Tibial nerve (tissue), 4 donors: ENCODE measurements at places on chromosomes 3 and 15. TPM values are rescaled to one million over a fixed set of nuclear protein-coding genes. Genes with fewer than 3 reads are reported as not detected.

- DNase-seq, result no peak
Measured at GRCh38 chr3:190892395-190892902, 30.0 kb upstream of the GMNC start.

DNA sequence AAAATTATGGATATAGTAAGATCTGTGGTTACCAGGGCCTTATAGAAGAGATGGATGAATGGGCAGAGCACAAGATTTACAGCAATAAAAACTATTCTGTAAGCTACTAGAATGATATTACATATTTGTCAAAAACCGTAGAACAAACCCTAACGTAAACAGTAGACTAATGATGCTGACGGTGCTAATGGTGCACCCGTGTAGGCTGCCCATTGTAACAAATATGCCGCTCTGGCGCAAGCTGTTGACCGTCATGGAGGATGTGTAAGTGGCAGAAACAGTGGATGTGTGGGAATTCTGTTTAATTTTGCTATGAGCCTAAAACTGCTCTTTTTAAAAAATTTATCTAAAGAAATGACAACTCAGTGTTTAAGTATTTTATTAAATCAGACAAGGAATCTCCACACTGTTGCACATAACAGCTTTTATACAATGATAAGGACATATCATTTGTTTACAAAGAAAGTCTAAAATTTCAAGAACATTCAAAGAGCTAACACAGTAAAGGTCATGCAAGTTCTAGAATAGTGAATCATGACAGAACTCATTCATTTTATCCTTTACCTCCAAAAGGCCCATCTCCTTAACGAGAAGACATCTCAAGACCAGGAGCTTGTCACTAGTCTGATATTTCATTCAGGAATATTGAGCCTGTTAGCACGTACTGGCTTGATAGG is 32.8 kb downstream of the TFRC start:
- no peak for DNase-seq

DNA sequence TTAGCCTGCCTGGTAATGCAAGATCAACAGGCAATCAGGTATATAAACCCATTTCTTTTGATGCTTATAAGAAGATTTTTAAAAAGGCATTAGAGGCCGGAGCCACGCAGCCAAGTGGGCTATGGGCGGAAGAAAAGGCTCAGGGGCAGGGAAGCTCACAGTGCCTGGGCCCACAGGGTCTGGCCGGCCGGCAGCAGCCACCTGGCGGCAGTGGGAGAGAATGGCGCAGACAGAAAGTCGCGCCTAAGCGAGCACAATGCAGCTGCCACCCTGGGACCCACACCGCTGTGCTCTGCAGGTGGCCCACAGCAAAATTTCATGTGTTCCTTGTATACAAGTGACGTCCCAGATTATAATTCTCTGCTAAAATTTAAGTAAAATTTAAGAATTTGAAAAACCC is 448.6 kb upstream of the RASGRP1 start:
- DNase-seq, result no peak

DNA sequence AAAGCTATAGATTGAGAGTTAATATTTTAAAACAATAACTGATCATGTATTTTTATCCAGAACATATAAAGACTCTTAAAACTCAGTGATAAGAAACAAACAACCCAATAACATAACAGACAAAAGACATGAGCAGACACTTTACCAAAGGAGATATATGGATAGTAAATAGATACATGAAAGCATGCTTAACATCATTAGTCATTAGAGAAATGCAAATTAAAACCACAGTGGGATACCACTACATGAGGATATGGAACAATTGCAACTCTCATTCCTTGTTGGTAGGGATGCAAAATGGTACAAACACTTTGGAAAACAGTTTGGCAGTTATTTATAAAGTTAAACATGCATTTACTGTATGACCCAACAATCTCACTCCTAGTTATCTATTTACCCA is 95.0 kb downstream of the IQCH start:
- no peak for DNase-seq

DNA sequence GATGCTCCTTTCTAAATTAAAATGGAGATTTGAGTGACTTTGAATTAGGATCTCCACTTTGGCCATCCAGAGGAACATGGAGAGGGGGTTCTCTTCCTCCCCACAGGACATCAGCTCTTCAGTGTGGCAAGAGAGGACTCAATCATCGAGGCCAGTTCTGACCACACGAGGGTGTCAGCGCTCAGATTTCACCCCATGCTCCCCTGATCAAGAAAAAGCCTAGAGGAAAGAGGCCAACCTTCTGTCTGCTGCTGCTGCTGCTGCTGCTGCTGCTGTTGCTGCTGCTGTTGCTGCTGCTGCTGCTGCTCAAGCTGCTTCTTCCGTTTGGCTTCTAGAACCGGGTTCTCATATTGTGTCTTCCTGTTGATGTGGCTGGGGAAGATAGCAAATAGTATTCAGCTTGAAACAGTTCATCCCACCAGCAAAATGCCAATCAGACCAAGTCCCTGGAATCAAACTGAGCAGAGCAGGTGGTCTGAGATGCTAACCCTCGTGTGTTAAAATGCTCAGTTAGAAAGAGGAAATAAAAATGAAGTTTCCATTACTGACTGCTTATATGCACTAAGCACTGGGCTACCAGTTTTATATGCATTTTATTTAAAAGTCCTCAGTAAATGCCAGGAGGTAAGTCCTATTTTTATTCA is 599.0 kb downstream of the MAGI1 start:
- DNase-seq, result peak; percentile 39

GRCh38 chr3:134300520-134300919 is 49.9 kb upstream of the RYK start:
- DNase-seq, result no peak

Gene SKOR1
- total RNA-seq, result 0.98 TPM

DNA sequence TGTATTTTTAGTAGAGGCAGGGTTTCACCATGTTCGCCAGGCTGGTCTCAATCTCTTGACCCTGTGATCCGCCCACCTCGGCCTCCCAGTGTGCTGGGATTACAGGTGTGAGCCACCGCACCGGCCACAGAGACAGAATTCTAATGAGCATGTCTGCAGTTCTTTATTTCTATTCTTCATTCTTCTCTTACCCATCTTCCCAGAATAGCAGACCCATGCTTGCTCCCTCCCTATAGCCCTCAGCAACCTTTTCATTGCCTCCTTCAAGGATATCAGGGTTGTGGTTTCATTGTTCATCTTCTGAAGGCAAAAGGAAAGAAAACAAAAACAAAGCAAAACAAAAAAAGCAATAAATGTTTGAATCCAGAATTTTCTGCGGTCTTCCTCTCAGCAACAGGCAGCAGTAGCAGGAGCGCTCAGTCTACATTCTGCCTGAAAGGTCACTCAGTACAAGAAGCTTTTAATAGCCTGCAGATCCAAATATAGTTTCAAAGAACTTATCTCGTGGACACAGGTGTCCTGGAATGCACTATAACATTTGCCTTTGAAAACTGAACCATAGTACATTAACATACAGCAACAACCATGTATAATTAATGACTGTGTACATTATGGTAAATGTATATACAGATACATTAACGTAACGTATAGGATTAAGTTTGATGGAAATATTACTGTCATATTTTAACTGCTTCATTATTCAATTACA is at the start of gene SMCO1:
TSS of gene SMCO1 (minus strand) at position 434 of the 709 bp plus-strand sequence. CDS start at position 297, 137 bp downstream.
- no peak for DNase-seq

Gene REC114
- not detected for total RNA-seq

Gene RETNLB
- not detected for total RNA-seq

DNA sequence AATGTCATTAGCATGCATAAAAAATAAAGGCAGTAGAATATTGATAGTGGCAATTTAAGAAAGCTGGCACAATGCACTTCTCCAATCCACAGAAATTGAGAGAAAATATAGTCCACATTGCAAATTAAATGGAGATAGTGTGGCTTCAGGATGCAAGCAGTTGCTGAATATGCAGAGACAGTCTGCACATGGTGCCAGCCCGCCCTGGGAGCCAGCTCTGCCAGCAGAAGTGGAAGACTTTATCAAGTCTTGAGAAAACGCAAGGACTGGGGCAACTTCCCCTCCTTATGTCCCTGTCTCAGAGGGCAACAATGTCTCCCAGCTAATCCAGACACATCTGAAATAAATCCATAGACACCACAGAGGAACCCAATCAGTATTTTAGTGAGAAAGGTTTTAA is 57.2 kb downstream of the MB21D2 start:
- no peak for DNase-seq

DNA sequence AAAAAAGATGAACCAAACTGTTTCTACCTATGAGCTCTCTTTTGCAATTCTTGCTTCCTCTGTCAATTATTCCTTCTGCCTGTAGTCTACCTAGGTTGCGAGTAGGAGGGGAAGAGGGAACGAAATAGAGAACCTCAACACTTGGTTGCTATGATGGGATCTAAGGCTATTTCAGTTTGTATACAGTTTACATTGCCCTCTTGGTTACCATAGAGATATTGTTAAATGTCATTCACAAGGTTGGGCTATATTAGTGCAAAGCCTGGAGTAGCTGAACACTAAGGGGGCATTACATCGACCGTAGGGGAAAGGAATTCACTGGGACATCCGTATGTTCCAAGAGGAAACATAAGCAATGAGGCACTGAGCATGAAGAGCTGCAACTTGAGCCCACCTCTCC is 276.9 kb downstream of the GBE1 start:
- no peak for DNase-seq

Gene OCA2
- 19.7 TPM for total RNA-seq

GRCh38 chr15:40623361-40623760 is 29.3 kb downstream of the KNL1 start:
- no peak for DNase-seq

DNA sequence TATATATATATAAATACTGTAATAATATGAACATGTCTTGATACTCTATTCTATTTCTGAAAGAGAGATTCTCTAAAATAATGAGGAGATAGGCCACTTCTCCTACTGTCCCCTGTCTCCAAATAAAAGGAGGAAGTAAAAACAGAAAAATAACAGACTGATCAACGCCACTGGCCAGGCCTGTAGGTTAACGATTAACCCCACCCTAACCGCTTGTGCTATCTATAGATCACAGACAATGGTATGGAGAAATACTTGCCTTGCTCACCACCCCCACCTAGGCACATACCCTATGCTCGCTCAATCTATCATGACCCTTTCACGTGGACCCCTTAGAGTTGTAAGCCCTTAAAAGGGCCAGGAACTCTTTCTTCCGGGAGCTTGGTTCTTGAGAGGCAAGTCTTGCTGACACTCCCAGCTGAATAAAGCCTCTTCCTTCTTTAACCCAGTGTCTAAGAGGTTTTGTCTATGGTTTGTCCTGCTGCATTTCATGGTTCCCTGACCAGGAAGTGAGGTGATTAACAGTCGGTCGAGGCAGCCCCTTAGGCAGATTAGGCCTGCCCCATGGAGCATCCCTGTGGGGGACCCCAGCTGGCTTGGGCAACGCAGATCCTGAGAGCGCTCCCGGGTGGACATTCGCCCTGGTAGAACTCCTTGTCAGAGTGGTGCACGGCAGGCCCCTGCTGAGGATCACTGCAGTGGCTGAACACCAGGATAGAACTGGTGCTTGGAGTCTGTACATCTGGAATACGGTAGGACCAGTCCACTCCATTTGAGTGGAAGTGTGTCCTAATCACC is 521.8 kb upstream of the CNTN3 start:
- DNase-seq, result no peak

DNA sequence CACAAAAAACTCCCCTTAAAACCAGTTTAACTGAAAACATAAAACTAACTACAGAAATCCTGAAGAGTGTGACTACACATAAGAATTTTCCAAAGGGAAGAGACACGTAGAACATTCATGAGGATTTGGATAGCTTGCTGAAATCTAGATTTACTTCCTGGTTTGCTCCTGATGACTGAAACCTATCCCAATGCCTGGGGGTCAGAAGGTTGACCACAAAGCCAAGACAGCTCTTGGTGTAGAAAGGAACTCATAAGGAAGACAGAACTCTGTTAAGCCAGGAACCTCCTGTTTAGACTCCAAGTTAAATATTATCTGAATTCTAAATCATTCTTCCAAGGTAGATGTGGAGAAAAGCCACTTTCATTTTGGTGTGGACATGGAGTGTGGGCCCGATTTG is 92.8 kb downstream of the TFG start:
- no peak for DNase-seq

DNA sequence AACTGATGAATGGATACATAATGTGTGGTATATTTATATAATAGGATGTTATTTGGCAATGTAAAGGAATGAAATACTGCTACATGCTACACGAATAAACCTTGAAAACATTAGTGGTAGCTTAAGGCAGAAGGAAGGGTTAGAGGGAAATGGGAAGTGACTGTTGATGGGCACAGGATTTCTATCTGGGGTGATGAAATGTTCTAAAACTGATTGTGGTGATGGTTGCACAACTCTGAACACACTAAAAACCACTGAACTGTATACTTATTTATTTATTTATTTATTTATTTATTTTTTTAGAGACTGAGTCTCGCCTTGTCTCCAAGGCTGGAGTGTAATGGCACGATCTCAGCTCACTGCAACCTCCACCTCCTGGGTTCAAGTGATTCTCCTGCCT is 24.8 kb upstream of the SHISA5 start:
- DNase-seq, result peak; percentile 24

Gene CCDC13
- total RNA-seq, result 1.7 TPM

DNA sequence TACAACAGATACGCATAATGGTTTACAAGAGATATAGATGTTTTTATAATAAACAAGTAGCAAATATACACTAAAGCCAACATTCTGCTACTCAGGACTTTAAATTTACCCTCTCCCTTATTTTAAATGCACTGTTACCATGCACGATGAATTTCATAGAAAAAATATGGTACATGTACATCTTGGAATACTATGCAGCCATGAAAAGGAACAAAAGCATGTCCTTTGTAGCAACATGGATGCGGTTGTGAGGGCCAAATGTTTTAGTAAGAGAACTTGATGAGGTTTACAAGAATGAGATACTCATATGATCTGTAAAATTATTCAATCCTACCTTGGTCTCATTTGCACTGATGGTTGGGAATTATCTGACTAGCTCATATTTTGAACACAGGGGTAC is 769.3 kb downstream of the VGLL3 start:
- no peak for DNase-seq

- no peak for DNase-seq
Measured at GRCh38 chr3:25854214-25854613, 64.3 kb downstream of the OXSM start.

GRCh38 chr3:172280406-172281051 is 167.7 kb downstream of the GHSR start:
- no peak for DNase-seq

DNA sequence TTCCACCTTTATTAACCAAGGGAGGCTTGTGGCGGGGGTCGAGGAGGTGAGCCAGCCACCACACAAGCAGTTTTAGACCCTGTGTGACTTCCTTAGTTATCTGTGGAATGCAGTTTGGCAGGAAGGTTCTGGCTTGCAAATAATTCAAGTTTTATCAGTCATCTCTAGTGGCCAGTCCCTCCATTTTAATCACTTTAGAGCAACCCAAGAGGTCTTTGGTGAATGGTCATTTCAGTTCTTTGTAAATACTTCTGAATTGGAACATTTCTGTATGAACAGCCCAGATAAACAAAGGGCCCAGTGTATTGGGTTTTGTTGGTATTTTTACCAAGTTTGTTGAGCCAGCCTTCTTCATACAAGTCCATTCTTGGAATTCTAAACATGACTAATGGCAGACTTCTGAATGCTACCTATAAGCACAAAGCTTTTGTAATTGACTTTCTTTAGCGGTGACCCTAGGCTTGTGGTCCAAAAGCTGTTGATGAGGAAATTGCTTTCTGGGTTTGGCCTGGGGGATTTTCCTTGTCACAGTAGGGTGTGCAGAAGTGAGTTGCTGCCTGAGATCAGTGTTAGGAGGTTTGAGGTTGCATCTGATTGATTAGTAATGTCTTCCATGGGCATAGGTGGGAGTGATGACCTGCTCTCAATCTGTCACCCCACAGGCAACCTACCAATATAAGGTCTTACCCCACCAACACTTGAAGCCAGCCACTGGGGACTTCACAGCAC is 193.3 kb upstream of the TOPAZ1 start:
- DNase-seq, result no peak

GRCh38 chr3:35688826-35689225 is 49.5 kb downstream of the ARPP21 start:
- no peak for DNase-seq

Gene BLM
- 0.90 TPM for total RNA-seq
